ENCODE measurements at places on chromosomes 3 and 15.

GRCh38 chr3:124791639-124792151 is 61.4 kb downstream of the UMPS start:
- DNase-seq, result no peak

DNA sequence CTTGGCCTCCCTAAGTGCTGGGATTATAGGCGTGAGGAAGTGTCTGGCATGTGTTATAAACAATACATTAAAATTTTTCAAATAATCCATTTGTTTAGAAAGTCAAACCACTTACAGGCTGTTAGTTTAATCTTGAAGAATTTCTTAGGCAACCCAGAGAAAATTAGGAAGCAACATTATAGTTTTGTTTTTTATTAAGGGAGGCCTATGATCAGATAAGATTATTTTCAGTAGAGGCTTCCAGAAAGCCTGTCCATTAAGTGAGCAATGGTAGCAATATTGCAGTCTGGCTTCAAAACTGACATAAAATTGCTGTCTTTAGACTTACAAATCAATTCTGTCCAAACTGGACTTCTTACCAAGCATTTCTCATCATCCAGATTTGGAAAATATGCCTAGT is 49.6 kb downstream of the CD47 start:
- no peak for DNase-seq

DNA sequence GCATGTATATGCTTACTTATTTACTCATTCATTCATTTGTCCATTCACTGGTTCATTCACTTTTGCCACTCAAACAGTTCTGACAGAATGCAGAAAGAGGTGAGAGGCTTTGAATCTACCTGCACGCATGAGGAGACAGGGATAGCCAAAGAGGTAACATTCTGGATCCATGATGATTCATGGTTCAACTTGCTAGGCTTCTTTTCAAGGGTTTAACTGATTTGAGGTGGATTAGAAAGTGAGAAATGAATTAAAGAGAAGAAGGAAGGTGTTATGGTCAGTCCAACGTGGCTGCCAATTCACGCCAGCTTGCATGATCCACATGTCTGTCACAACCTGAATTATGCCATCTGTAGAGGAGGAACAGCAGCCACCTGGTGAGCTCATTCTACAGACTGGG is 260.6 kb downstream of the ARRDC4 start:
- DNase-seq, result no peak

GRCh38 chr15:96335411-96336024 is 5.0 kb downstream of the NR2F2 start:
- DNase-seq, result no peak

- DNase-seq, result peak; percentile 10
Observed at GRCh38 chr15:83943849-83944404, 290.0 kb downstream of the ADAMTSL3 start.

Data from HS-5 (cell line).